Left hindlimb (tissue), 1 donor: ENCODE measurements at places on chromosomes 4 and X.
A peak's percentile ranks its signal among the peaks of the same experiment; 100 is the strongest.

- no peak for DNase-seq
Observed at GRCh38 chr4:124288706-124289486, 423.6 kb downstream of the ANKRD50 start.

DNA sequence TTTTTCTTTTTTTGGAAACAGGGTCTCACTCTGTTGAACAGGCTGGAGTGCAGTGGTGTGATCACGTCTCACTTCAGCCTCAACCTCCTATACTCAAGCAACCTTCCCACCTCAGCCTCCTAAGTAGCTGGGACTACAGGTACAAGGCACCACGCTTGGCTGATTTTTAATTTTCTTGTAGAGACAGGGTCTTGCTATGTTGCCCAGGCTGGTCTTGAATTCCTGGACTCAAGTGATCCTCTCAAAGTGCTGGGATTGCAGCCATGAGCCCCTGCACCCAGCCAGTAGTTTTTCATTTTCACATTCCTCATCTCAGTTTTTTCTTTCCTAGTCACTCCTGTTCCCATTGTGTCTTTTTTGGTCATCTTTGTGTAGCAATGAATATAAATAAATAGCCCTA, 11.1 kb downstream of the USO1 start:
- DNase-seq: no peak

DNA sequence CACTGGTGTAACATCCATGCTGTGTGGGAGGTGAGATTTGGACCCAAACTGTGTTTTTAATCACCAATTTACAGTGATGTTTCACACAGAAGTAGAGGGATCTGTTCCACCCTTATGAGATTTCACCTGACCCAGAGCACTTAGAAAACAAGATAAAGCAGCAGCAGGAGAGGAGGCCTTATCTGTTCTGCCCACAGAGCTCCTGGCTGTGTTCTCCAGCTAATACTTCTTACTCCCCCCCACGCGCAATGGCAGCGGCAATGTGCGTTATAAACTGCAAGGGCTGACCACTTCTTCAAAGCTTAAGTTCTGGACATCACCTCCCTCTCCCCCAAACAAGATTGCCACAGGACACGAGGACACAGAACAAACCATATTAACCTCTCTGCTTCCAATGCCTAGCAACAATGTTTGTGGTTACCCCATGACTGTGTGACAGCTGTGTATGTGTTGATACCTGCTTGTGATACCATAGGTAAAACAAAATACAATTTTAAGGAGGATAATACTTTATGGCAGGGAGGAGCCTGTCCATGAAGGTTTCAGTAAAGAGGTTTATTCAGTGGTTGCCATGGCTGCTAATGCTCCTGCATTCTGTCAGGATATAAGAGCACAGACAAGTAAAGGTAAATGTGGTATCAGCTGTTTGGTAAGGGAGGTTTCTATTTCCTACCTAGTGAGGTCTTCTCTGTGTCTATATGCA, 210.0 kb downstream of the SOWAHB start:
- DNase-seq: no peak

DNA sequence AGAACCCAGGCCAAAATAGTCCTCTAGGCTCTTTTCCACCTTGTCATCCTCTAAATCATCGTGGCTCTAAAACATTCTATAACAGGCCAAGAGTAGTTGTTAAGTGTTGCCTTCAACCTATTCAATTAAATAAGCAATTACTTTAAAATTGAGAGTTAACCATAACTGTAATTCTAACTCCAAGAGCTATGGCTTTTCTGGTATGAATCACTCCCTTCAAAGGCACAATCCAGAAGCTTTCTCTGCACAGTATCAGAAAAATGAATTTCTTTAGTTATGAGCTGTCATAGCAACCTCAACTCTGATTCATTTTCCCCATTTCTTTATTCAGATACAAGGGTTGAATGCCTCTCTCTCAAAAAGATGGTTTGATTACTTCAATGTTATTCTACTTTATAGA, 21.7 kb downstream of the INPP4B start:
- no peak for DNase-seq

GRCh38 chr4:8648296-8648695, 55.7 kb downstream of the CPZ start:
- peak; percentile 8 for DNase-seq

GRCh38 chr4:72525938-72526337, 43.1 kb downstream of the ADAMTS3 start:
- DNase-seq: peak; percentile 94

DNA sequence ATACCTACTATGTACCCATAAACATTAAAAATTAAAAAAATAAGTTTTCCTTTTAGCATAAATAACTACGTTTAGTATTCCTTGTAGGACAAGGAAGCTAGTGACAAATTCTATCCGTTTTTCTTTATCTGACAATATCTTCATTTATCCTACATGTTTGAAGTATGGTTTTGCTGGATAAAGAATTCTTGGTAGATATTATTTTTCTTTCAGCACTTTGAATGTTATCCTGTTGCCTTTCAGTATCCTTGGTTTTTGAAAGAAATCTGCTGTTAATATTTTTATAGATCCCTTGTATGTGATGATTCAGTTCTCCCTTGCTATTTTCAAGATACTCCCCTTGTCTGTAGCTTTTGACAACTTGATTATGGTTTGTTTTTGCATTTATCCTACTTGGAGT, 76.6 kb downstream of the CASK start:
- DNase-seq: no peak

GRCh38 chrX:148284056-148284455, 216.4 kb upstream of the AFF2 start:
- DNase-seq: no peak

GRCh38 chr4:174255786-174256185, 27.7 kb downstream of the FBXO8 start:
- DNase-seq: peak; percentile 57

- DNase-seq: no peak
Observed at GRCh38 chr4:98383431-98384106, 122.4 kb downstream of the RAP1GDS1 start.

DNA sequence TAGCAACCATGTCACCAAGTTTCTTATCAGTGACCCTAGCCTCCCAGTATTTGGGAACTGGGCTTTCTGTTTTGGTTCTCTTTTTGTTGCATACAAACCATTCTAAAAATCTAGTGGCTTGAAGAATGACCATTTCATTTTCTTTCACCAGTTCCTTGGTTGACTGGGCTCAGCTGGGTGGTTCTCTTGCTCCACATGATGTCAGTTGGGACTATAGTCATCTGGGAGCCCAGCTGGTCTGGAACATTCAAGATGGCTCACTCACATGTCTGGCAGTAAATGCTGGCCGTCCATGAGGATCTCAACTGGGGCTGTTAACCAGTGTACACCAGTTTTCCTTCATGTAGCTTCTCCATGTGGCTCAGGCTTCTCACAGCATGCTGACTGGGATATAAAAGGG, 27.6 kb upstream of the MBTPS2 start:
- DNase-seq: no peak

GRCh38 chr4:25346913-25347312, 30.1 kb upstream of the ANAPC4 start:
- DNase-seq: no peak

GRCh38 chr4:140297221-140297570, 76.2 kb upstream of the SCOC start:
- no peak for DNase-seq

DNA sequence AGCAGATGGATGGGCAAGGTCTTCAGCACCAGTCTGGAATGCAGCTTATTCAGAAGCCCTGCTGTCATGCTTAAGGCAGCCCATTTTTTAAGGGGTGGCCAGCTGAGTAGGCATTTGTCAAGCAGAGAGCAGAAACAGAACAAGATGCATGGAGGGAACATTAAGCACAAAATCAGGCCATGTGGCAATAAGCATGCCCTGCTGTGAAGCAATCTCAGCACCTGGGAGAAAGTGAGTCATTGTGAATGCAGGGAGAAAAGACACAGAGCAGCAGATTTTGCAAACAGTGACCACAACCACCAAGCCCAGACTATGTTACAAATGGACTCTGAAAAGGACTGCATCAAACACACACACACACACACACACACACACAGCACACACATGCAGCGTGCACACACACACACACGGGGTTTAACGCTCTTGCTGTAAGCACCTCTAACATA, 94.1 kb upstream of the GALNT7 start:
- DNase-seq: no peak

DNA sequence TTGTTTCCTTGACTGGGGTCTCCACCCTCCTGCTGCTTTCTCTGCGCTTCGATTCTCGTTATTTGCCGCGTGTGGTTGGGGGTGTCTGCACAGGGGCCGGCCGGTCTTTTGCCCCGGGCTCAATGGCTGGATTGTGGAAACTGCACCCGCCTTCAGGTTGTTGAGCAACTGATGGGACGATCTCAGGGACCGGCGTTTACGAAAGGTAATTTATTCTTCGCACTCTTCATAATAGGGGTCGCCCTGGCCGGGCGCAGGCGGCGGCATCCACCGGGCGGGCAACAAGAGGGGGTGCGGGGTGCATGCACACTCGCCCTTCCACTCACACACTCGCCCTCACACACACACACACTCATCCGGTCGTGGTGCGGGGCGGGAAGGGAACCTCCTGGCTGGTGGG, 1.4 kb downstream of the ADGRL3 start:
- DNase-seq: peak; percentile 50

DNA sequence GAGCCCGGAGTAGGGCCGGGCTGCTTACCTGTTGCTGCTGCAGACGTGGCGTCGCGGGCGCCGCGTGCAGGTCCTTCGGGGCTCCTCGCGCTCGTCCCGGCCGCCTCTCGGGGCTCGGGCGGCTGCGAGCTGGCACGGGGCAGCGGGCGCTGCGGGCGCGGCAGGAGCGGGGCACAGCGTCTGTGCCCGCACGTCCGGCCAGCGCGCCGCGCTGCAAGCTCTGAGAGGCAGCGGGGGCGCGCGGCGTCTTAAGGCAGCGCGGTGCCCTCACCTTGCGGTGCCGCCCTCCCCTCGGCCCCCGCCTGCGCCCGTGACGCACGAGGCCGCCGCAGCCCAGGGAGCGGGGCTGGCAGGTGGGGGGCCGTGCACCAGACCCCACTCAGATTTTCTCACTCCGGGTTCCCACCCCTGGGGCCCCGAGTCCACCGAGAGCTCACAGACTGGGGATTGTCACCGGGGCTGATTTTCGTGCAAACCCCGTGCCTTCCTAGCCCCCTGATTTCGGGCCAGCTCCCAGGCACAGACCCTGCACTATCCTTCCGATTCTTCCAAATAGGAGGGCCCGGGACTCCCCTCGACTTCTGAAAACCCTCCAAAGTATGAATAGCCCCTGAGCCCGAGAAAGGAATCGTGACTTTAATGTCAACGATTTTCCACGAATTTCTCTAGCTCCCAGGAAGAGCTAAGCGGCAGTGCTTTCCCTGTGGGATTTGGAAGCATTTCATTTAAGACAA, at the start of gene GPR101:
TSS of gene GPR101 (minus strand) at position 222 of the 734 bp plus-strand sequence. CDS start 2,321 bp downstream, outside the sequence.
- DNase-seq: no peak

DNA sequence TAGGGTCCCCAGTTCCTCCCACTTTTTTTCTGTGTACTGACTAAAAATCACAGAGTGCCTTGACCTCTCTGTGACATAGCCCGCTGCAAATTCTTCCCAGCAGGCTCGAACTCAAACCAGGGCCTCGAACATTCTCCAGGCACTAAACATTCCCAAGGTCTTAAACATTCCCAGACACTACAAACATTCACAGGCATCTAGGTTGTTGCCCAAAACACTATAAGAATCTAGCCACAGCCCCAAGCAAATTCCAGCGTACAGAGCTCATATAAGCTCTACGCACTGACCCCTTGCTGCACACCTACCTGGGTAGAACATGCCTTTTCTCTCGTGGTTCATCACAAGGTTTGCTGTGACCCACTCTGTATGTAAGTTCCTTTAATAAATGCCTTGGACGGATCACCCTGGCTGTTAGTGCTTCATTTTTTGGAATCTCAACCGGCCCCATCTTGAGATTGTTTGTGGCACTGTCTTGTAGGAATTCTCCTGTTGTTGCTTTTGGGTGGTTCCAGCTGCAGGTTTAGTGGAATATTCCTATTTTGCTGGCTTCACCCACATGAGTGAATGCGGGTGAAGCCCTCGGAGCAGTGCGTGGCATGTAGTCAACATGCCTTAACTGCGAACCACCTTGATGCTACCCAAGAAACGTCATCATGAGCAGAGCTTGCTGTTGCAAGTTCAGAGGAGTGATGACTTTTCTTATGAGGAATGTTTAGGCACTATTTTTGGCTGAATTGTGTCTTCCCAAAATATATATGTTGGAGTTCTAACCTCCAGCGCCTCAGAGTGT, 230.0 kb downstream of the HS3ST1 start:
- DNase-seq: no peak

DNA sequence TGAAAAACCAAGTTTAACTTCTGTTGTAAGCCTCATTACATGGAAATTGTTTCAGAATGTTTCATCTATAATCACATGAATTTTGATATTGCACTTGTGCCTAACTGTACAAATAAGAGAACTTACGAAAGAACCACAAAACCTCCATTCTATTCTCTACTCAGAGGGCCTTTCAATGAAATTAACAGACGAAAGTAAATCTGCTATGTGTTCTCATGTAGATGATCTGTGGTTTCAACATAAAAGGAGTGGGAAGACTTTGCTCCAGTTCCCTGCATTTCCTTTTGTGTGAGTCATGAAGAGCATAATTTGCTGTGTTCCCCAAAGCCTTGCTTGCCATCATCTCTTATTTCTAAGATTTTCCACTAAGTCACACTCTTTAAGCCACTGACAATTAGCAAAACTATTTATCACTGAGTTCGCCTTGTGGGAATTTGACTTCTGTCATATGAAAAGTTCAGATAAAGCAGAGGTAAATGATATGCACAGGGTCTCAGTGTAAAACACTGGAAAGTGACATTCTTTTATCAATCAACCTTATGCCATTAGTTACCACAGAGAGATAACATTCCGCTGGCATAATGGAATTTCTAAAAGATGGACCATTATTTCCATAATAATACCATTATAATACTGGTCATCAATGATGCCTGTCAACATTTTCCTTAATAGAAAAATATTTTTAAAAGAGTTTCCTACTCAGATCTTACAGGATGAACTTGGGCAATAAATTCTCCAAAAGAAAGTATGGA, 329.8 kb downstream of the NR3C2 start:
- no peak for DNase-seq

GRCh38 chrX:149462849-149463248, 42.3 kb downstream of the IDS start:
- DNase-seq: no peak

DNA sequence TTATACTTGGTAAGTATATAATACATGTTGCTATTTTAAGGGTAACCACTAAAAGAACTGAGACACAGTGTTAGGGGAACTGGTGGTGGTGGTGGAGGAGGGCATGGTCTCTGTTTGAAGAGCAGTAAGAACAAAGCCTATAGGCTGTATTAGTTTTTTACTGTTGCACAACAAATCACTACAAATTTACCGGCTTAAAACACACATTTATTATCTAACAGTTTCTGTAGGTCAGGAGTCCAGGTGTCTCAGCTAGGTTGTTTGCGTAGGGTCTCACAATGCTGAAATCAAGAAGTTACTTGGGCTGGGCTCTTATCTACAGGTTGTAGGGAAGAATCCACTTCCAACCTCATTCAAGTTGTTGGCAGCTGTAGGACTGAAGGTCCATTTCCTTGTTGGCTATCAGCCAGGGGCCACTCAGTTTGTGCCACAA, 52.6 kb downstream of the CASK start:
- DNase-seq: no peak

- DNase-seq: peak; percentile 55
Observed at GRCh38 chrX:54181202-54181953, 1.7 kb downstream of the FAM120C start.
